Activated T-cell treated with anti-CD3 and anti-CD28 coated beads for 4 hours (primary cell): ENCODE measurements at places on chromosomes 3 and 15.

- DNase-seq = no peak
Observed at GRCh38 chr3:62065985-62066693, 307.2 kb downstream of the FEZF2 start.

- no peak for DNase-seq
Observed at GRCh38 chr3:68999158-68999557, 14.3 kb downstream of the EOGT start.

DNA sequence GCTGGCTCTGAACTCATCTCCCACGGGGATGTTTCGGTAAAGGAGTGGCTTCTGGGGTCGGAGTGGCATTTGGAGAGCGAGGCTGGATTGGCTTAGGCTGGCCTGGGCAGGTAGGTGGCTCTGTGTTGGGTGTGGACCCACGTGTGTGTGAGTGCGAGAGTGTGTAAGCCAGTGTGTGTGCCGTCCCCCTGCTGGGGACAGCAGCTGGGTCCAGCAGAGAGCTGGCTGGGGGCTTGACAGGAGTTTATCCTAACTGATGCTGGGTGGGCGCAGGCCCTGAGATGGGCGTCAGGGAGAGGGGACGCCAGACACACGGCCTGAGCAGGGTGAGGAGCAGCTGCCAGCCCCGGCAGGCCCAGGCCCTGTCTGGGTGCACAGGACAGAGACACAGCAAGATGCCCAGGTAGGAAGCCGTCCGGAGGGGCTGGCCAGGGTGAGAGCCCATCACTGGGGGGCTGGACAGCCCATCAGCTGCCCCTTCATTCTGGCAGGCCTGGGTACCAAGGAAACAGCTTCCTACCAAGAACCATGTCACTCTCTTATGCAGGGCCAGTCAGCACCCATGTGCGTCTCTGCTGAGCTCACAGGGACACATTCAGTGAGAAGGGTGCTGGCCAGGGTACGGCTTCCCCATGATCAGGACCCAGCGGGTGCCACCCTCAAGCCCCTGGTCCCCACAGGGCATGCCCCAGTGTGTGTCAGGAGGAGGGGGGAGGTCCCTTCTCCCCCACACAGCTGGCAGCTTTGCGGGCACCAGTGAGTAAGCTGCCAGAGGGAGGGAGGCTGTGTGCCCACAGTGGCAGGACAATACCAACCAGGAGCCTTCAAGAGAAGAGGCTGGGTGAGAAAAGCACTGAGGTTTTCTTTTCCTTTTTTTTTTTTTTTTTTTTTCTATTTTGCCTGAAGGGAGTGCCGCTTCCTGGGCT is 1.1 kb downstream of the PAK6 start:
- no peak for DNase-seq

- no peak for DNase-seq
Observed at GRCh38 chr3:95228416-95228815, 1165.6 kb downstream of the NSUN3 start.

DNA sequence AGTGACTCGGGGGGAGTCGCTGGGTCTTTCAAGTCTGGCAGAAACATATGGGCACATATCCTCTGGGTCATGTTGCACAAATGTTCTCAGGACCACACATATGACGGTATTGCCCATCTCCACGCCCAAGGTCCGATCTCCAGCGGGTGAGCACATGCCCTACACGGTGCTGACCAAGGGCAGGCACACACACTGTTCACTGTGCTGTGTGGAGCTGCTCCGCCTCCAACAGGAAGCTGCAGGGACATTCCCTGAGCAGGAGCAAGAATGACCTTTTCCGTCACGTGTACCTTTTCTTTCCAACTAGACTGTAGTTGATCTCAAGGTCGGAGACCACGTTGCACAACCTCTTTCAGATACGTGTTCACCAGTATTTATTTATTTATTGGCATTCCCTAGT is 41.7 kb upstream of the B3GNT5 start:
- DNase-seq = no peak

DNA sequence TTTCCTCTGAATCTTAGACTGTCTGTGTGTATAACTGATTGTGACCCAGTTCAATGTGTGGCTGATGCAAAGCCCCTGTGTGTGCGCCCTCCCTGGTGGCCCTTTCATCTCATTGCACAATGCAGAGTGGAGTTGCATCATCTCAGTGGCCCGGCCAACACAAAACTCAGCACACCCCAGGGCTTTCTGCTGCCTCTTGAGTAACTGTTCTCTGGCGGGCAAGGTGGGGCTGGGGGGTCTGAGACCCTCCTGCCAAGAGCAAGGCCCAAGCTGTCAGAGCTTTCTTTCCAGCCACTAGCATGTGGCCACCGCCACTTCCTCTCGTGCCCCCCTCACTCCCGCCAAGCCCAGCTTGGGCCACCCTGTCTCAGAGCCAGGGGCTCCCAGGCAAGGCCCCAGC is 80.7 kb upstream of the ALDH1L1 start:
- no peak for DNase-seq

GRCh38 chr3:195154111-195154791 is 116.7 kb downstream of the XXYLT1 start:
- no peak for DNase-seq

DNA sequence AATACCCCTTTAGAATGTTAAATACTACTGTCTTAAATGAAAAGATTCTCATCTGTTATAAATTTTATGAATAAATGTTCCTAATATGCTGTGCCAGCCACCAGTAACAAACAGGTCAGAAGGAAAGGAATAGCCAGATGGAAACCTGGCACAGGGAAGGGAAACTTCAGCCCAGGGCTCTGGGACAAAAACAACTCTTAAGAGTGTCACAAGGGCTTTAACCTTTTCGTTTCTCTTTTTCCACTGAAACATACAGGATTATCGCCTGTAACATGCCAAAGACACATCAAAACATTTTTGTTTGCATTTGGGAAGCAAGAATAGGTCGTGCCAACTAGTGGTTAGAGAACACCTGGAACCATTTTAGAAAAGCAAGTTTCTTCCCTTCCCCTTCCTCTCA is 109.0 kb upstream of the NEDD4 start:
- DNase-seq = no peak

DNA sequence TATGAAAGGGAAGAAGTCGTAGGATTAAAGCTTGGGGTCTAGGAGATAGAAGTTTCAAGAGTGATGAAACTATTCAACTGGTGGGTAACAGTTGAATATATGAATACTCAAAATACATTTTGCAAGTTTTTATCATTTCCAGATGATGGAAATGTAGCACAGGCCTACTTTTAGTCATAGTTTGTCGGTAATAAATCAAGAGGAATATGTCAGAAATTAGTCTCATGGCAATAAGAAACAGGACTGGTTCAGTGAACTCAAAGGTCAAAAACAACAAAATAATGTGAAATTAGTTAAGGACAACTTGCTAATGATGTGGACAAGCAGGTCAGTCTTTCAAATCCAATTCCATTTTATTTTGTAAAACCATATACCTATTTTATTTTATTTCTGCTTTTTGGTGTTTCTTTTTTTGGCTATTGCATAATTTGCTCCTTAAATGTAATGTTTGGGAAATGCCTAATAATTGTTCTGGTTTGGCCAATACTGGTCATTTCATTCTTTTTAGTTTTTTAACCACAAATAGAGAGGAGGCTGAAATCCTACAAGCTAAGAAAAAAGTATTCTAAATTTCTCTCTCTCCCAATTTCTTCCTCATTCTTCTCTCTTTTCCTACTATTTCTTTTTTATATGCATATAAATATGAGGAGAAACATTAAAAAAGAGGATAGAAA is 195.2 kb upstream of the ARHGEF26 start:
- DNase-seq = no peak

DNA sequence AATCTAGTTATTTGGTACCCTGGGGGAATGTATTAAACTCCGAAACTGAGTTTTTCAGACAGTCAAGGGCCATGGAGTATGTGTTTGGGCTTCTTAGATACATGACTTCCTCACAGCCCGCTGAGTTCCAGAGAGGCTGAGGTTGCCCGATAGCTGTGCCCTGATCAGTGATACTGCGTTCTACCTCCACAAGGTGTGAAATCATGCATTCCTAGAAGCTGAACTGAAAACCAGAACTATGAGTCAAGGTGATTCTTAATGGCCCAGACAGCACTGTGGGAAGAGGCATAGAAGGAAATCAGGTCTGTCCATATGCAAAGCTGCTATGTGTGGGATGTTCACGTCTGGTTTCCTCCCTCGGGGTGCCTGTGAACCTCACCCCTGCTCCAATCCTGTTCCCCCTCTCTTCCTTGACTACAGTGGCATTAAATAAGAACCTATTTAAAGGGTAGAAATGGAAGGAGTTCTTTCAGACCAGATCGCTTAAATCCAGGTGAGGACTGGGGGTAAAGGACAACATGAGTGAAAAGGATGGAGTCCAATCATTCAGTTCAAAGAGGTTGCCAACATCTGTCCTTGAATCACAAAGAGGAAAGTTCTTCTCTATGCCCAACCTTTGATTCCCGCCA is 74.3 kb downstream of the MYO1E start:
- no peak for DNase-seq

- no peak for DNase-seq
Observed at GRCh38 chr3:71885006-71885405, 100.1 kb upstream of the PROK2 start.

GRCh38 chr3:97949110-97949485 is 23.1 kb downstream of the RIOX2 start:
- no peak for DNase-seq

- DNase-seq = no peak
Observed at GRCh38 chr3:63508305-63508704, 144.2 kb upstream of the SNTN start.

DNA sequence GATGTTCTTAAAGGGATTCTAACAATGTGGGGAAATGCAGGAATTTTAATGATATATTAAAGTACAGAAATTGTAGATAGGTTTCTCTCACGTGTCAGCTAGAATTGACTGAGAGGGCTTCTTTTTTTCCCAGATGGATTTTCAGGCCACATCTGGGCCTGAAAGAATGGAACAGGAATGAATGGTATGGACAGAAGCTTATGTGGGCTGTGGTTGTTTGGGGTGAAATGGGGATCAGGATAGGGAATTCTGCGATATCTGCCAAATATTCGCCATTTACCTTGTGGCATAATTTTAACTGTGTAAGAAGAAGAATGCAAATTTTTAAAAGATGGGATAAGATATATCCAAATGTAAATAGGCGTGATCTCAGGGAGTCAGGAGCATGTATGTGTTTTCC is 45.4 kb upstream of the FAM98B start:
- DNase-seq = no peak

DNA sequence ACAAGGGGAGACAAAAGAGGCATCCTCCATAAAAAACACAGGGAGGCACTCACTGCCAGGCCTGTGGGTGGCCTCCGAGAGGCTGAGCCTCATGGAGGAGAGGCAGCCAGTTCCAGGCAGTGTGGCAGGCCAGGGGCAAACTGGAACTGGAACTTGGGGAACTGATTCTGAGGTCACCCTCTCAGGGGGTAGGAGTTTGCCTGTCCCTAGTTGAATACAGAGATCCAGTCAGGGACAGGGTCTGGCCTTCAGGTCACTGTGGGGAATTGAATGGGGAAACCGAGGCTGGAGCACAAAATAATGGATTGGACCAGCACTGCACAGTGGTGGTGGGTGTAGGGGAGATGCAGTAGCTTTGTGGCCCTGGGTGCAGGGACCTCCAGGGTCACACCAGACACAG is 58.7 kb downstream of the TPRA1 start:
- no peak for DNase-seq

DNA sequence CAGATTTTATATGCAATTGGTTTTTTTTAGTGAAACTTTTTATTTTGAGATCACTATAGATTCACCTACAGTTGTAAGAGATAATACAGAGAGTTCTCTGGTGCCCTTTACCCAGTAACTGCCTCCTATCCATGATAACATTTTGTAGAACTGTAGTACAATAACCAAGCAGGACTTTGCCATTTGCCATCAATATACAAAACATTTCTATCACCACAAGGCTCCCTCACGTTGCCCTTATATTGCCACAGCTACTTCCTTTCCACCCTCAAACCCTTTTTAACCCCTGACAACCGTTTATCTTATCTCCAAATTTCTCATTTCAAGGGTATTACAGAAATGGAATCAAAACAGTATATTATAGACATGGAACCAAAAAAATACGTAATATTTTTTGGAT is 130.7 kb upstream of the GOLGA6L4 start:
- DNase-seq = no peak

DNA sequence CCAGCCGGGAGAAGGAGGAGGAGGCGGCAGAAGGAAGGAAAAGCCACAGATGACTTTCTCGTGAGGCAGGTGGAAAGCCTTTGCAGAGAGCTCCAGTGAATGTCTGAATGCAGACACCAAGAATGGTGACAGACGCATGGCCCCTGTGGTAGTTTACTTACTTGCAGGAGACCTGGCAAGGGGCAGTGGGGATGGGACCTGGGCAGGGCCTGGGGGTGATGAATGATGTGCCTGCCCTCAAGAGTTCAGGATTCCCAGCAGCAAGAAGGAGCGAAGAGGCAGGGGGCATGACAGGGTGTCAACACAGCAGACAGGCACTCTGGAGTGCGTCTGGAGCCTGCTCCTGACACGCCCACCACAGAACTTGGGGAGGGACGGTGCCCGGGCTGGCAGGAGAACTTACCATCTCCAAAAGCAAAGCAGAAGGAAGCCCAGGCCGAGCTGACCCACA is 260.5 kb upstream of the LYSMD4 start:
- DNase-seq = no peak

DNA sequence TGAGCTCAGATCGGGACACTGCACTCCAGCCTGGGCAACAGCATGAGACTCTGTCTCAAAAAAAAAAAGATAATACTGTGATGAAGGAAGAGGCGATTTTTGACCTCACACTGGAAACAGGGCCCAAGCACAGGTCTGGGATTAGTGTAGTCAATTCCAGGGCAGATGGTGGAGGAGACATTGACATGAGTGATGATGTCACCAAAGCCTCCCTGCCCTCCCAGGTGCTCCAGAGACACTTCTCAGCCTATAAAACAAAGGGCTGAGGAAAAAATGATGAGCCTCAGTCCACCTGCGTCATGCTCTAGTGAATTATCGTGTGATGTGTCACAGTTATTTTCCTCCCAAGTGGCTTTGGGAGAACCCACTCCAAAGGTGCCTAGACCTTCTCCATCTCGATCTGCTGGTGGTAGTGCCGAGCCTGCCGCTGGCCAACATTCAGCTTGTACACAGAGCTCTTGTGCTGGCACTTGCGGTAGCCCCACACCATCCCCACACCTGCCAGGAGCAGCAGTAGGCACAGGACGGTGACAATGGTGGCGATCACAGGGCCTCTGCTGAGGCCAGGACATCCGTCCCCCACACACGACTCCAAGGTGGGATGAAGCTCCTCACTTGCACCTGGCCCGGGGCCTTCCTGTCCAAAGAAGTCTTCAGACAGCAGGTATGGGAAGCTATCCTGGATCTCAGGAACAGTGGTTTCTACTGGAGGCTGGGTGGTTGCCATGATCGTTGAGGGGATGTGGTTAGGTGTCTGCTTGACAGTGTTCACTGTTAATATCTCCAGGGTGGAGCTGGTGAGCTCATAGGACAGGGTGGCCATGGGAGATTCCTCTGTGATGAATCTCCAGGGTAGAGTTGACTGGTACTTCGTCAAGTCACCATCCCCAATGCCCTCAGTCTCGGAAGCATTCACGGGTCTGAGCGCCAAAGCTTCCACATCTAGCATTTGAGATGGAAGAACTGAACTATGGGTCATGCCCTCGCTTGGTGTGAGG is 38.8 kb downstream of the CRTAP start:
- DNase-seq = no peak
